ENCODE measurements at places on chromosomes 11 and 22.

- no peak for DNase-seq
Observed at GRCh38 chr11:129283141-129283540, 91.0 kb upstream of the ARHGAP32 start.

DNA sequence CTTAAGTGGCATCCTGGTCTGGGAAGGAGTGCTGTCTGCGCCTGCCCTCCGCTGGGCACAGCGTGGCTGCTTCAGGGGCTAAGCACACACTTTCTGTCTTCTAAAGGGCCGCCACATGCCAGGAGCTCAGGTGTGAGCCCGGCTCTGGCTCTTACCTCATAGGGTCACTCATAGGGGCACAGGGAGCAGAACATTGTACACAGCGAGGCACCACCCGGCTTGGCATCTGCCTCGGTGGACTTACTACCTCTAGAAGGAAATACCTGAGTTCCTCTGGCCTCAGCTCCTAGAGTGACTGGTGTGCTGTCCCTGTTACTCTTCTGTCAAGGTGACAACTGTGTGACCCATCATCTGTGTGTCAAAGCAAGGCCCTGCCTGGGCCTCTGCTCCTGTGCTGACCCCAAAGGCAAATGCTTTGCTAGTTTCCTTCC, 13.4 kb downstream of the NEAT1 start:
- DNase-seq = no peak

DNA sequence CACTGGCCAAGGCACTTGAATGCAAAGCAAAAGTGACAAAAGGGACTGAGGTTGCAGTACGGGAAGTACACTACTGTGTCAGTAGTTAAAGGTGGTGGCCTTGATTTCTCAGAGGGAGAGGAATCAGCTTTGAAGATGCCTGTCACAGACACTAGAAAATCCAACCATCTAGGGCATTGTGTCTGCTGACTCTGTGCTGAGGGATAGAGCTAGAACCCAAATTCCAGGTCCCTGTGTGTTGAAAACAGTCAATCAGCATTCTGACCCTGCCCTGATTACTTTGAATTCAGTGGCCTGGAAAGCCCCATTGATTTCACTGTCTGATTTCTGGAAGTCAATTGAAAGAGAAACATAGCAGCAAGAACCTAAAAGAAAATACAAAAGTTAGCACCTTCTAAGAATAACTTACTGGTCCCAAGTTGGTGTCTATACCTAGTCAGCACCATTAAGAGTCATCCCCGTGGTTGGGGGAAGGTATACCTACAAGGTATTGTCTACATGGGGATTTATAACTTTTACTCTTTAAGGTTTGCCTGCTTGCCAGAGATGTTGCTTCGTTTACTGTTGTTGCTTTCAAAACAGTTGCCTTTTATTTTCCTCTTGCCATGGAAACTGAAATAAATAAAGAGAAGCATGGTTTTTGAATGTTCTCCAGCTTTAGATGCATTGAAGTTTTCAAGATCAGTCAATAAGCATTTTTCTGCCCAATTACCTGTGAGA, 97.3 kb downstream of the PDHX start:
- DNase-seq = no peak

DNA sequence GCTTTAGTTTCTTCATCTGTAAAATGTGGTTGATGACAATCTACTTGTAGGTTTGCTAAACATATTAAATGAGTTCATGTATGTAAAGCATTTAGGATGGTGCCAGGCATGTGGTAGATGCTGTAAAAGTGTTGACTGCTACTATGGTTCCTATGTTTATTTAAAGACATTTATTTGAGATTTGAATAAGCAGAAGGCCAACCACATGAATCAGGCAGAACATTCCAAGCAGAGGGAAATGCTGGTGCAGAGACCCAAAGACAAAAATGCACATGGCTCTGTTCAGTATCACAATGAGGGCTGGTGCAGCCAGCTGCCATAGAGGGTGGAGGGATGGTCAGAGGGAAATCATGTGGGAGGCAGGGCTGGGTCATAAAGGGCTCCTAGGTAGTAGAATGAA, 156.2 kb upstream of the PDGFD start:
- DNase-seq = peak; percentile 28

- no peak for DNase-seq
Observed at GRCh38 chr11:70660059-70660888, 261.9 kb downstream of the CTTN start.

- no peak for DNase-seq
Observed at GRCh38 chr11:18987454-18988231, 48.4 kb upstream of the MRGPRX1 start.

DNA sequence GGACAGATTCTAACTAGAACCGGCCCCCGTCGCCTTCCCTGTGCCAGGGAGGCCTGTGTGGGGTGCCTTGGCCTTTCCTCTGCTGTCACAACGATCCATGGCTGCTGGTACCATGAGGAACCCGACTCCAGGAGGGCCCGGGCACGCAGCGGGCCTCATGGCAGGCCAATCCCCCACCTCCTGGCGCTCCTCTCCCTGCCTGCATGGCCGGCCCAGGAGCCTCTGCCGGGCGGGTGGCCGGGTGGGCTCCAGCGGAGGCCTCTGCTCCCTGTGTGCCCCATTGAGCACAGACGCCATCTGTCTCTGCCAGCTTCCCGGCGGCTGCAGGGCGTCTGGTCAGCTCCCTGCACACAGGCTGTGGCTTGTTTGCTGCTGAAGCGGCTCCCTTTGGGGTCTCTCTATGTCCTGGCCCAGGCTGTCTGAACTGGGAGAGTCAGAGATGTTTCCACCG, 86.5 kb downstream of the MYEOV start:
- DNase-seq = no peak

DNA sequence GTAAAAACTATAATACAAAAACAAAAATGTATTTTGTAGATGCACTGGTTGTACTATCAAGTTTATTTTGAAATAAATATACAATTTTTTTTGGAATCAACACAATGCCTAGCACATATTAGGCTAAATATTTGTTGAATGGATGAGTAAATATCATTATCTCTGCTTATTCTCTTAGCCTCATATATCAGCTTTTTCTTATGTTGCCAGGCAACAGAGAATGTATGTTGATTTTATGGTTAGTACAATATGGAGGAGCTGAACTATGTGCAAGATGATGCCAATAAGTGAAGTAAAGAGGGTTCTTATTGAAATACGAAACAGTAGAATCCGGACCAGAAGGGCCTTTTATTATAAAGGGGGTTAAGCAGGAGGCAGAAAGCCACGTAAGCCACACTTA, 94.9 kb downstream of the FAR1 start:
- no peak for DNase-seq

GRCh38 chr11:104917271-104918112, 19.2 kb upstream of the CASP12 start:
- DNase-seq = no peak

- DNase-seq = peak; percentile 67
Observed at GRCh38 chr11:62508336-62509058, 38.1 kb downstream of the AHNAK start.

- DNase-seq = no peak
Observed at GRCh38 chr11:44445500-44446365, 119.7 kb upstream of the CD82 start.

- DNase-seq = peak; percentile 74
Observed at GRCh38 chr11:22879630-22880029, 19.4 kb upstream of the CCDC179 start.

- DNase-seq = no peak
Observed at GRCh38 chr11:92240916-92241315, 16.3 kb downstream of the FAT3 start.

DNA sequence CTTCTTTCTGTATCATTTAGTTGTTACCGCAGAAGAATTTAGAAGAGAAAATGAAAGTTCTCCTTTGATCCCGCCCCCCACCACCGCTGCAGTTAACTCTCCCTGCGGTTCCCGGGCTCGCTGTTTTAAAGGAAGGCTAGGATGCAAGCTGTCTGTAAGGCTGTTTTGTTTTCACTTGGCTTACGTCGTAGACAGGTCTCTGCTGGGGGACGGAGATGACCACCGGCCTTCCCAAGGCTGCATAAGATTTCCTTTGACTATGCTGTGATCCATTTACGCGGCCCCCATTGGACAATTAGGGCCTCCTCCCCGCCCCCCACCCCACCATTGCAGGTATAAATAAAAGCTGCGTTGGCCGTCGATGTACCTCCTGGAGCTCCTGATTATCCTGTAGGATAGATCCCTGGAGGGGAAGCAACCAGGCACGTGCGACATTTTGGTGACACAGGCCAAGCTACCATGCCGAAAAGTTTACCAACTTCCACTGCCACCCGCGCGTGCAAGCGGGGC, 1.4 kb upstream of the CPT1A start:
- DNase-seq = peak; percentile 42

- DNase-seq = peak; percentile 44
Observed at GRCh38 chr11:70322666-70323065, 52.2 kb downstream of the PPFIA1 start.

GRCh38 chr11:9251311-9251710, 13.8 kb downstream of the DENND5A start:
- no peak for DNase-seq

DNA sequence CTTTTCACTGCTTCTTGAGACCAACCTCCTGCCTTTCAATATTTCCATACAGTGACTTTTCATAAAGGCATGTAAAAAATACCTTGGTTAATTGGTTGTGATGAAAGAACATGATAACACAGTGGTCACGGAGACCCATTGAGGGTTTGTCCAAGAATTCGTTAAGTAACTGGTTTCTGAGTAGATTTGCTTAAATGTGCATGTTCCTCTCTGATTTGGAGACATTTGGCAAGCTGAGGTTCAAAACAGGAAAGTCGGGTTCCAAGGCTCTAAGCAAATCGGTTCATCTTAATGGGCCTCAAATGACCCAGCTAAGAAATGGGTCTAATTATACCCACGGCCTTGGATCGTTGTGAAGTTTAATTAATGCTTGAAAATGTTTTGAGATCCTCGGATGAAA, 36.9 kb upstream of the CCND1 start:
- DNase-seq = no peak

GRCh38 chr11:121887569-121887968, 228.4 kb downstream of the BLID start:
- no peak for DNase-seq

DNA sequence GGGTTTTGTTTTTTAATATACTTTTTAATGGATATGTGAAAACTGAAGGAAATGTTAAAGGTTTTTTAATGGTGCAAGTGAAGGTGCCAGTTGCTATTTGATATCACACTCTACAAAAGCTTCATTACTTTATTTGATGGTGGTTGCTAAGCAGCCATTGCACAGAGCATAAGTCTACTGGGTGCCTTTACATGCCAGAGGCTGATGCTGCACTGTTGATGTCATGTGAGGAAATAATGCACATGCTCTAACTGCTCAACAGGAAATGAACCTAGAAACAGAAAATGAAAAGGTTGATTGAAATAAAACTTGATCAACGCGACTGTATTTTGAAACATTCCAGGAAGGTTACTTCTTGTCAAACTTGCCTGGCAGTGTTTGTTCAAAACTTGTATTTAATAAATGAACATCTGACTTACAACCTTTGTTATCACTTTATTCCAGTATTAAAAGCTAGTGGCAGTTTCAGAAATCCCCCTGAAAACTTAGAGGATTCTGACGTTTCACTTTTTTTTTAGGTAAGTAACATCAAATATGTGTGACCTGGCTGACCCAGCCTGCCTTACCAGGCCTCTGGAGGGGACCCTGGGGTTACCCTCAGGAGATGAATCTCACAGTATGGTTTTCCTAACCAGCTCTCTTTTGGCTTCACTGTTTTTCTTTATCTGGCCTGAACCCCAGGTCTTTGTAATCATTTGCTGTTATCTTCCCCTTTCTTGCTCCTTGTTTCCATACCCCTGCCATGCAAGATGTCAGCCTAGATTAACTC, 2.4 kb upstream of the ATP5MG start:
- DNase-seq = no peak

- DNase-seq = peak; percentile 69
Observed at GRCh38 chr22:43945632-43946383, 9.4 kb upstream of the SAMM50 start.

DNA sequence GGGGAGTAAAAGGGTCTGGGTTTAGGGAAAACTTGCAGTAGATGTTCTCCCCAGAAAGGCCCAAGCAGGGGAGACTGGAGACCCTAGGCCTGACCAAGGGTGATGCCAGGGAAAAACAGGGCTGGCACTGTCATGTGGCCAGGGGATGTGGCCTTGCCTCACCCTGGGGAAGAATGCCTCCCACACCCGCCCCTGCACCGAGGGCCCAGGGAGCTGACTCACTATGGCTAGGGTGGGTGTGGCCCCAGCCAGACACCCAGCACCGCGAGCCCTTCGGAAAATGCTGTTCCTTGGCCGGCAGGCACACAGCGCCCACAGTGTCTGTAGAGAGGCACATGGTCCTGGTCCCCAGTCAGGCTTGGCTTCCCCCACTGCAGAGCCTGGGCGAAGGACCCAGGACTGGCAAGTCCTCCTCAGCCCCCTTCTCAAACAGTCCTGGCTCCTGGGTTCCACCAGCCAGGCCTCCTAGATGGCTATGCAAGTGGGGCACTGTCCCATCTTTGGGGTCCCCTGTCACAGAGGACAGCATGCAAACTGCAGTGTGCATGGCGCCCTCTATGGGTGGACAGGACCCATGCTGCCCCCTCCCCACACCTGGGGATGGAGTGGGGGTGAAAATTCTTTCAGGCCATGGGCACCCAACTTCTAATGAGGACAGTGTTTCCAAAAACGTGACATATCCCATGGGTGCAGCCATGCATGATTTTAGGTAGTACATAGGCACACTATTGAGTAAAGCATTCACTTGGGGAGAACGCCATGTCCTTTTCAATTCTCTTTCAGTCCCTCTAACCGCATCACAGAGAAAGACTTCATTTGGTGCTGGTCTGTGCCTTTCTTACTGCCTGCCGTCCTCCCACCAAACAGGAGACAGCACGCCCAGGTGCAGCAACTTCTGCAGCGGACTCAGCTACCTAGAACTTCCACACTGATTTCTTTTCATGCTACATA, 15.2 kb downstream of the TMPRSS5 start:
- DNase-seq = peak; percentile 74

DNA sequence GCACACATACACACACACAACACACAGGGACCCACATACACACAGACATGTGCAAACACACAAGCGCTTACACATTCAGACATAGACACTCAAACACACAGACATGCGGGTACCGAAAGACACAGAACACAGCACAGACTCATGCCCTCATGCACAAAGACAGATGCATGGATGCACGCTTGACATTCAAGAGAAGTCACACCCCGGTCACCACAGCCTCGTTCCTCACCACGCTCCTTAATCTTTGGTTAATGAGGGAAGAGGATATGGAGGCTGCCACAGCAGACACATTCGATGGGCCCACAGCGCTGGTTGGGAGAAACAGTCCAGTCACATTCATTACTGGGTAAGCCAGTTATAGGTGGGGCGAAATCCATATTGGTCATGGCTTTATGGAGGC, 51.9 kb upstream of the EIF3D start:
- no peak for DNase-seq

- no peak for DNase-seq
Observed at GRCh38 chr11:74905326-74905725, 43.6 kb downstream of the XRRA1 start.

DNA sequence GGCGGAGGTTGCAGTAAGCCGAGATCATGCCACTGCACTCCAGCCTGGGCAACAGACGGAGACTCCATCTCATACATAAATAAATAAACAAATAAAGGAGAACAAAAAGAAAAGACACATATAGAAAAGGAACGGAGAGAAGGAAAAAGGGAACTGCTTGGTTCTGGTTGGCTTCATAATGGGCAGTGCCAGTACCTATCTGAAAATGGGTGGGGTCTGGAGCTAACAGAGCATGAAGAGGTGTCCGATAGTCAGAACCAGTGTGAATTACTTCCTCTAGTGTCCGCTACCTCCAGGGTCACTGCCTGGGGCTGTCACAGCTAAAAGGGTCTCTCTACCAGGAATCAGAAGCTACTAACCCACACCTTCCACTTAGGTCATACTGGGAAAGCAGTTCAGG, 27.2 kb upstream of the TTC28 start:
- no peak for DNase-seq

- no peak for DNase-seq
Observed at GRCh38 chr11:22991196-22991595, 130.9 kb upstream of the CCDC179 start.

GRCh38 chr22:40203572-40203971, 25.8 kb downstream of the TNRC6B start:
- no peak for DNase-seq

All from fibroblast of skin of scalp (primary cell).